Activated CD8-positive, alpha-beta memory T cell treated with anti-CD3 and anti-CD28 coated beads, Interleukin-2, amount 10 ng/mL, durations not matched to agents 7 days and 5 days (primary cell): ENCODE measurements at places on chromosomes 16 and 17. TPM values are rescaled to one million over a fixed set of nuclear protein-coding genes. Genes with fewer than 3 reads are reported as not detected.

Gene ATF7IP2
- total RNA-seq: 18.7 TPM

Gene CFAP52
- not detected for total RNA-seq

Gene NOXO1
- not detected for total RNA-seq

Gene GAS2L2
- not detected for total RNA-seq

Gene ABCA3
- total RNA-seq: 6.4 TPM

Gene RNF227
- total RNA-seq: 2.8 TPM

Gene HOXB4
- total RNA-seq: 7.8 TPM

Gene CHMP1A
- 106 TPM for total RNA-seq

Gene UBE2G1
- total RNA-seq: 77.1 TPM

Gene ARL6IP1
- 194 TPM for total RNA-seq

Gene NOMO2
- total RNA-seq: 81.3 TPM
